ENCODE measurements at places on chromosomes 12 and 14. TPM values are rescaled to one million over a fixed set of nuclear protein-coding genes. Genes with fewer than 3 reads are reported as not detected.

Gene HSPA2
- 33.8 TPM for polyA plus RNA-seq

Gene ANG
- 4.8 TPM for polyA plus RNA-seq

Gene PPP1R12A
- polyA plus RNA-seq, result 17.2 TPM

Gene C12orf54
- not detected for polyA plus RNA-seq

Gene DEPDC4
- polyA plus RNA-seq, result 0.14 TPM

Gene NPFF
- not detected for polyA plus RNA-seq

Gene DNAH10
- 0.10 TPM for polyA plus RNA-seq

Gene DACT1
- polyA plus RNA-seq, result 1.0 TPM

GRCh38 chr12:118982984-118983761 is 1.8 kb downstream of the SRRM4 start:
- no peak for DNase-seq

- no peak for DNase-seq
These were observed 33.3 kb upstream of the BEGAIN start for GRCh38 chr14:100620255-100621100.

DNA sequence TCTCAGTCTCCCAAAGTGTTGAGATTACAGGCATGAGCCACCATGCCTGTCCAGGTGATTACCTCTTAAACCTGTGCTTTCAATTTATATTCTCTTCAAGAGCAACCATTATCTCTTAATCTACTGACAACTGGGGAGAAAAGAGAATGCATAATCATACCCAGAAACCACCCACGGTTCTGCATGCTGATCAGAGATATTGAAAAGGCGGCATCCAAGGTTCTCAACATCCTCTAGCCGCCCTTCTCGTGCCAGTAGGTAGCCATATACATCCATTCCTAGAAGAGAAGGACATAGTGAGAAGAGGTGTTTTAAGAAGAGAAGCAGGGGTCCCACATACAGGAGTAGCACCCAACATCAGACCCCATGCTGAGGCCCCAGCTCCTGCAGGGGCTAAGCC is 20.8 kb downstream of the ANAPC7 start:
- no peak for DNase-seq

DNA sequence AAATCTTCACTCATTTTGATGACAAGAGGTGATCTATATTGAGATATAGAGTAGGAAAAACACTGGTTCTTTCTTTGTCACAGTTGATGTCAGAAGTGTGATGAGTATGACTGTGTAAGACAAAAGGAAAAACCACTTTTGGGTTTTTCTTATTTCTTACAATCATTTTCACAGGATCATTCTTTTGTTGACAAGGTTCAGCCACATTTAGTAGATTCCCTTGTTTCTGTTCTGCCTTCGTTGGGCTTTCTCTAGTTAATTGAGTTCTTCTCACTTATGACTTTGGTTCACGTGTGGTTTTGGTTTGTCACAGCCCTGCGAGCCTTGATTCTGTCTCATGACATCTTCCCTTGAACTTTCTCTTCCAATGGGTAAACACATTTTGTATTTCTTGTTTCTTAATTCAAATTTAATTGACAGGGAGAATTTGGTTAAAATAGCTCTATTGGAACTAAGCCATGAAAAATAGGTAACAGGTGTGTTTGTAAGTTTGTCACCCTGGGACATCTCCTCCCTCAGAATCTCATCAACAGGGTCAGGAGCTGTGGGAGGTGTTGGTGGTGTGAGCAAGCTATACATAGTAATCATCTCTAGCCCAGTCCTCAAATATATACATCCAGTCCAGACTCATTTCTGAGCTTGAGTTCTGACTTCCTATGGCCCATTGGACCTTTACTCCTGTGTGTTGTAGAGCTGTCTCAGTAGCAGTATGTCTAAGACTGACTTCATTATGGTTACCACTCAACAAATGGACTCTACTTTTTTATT is 255.3 kb downstream of the BMP4 start:
- no peak for DNase-seq

DNA sequence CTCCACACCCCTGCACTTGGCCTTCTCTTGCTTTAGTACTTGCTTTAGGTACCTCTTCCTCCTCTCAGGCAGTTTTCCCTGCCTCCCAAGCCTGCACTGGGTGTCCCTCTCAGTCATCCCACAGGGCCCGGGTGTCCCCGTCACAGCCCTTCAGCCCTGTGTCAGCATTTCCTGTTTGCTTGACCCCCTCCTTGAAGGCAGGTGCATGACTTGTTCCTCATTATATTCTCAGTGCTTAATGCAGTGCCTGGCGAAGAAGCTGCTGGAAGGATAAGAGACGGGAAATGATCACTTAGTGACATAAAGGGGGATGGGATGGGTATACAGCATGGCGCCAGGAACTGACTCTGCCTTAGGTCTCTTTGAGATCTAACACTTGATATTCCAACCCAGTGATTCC is 61.5 kb downstream of the IQSEC3 start:
- DNase-seq, result no peak

- no peak for DNase-seq
These were observed 377.4 kb downstream of the NAV3 start for GRCh38 chr12:78208092-78208491.

DNA sequence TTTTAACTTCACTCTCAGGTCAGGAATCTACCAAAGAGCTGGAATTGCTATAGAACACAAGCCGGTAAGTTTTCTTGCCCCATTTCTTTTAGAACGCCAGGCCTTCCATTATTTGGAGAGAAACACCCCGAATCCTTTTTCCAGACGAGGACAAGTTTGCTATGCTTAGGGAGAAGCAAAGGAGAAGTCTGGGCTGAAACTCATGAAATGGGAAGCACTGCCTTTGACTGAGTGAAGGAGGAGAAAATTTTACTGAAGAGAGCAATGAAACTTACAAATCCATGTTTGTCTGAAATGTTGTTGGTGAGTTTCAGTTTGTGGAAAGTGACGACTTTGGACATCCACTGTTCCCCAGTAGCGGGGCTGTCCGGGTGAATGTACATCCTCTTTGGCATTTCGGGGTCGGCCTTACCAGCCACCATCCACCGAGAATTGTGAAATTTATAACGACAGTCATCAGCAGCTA is 3.3 kb downstream of the TBX3 start:
- DNase-seq, result no peak

GRCh38 chr14:27327095-27327494 is 729.3 kb upstream of the NOVA1 start:
- no peak for DNase-seq

Measured in psoas muscle (tissue), 8 donors.